Activated CD8-positive, alpha-beta T cell treated with anti-CD3 and anti-CD28 coated beads for 36 hours (primary cell): ENCODE measurements at places on chromosomes 5 and 9. TPM values are rescaled to one million over a fixed set of nuclear protein-coding genes. Genes with fewer than 3 reads are reported as not detected.

The CMBL gene
- 1.2 TPM for total RNA-seq

The ZNF879 gene
- total RNA-seq, result 2.6 TPM

The HSDL2 gene
- total RNA-seq, result 25.3 TPM

The CCL27 gene
- not detected for total RNA-seq

The PRKAA1 gene
- 35.2 TPM for total RNA-seq

The FSTL4 gene
- not detected for total RNA-seq

The MORN5 gene
- total RNA-seq, result not detected

The RNF208 gene
- total RNA-seq, result 10.4 TPM

The TMEM232 gene
- total RNA-seq, result 0.27 TPM

The KCNV2 gene
- total RNA-seq, result not detected

The MSH3 gene
- 23.0 TPM for total RNA-seq

The VAV2 gene
- total RNA-seq, result 5.4 TPM

The PKD2L2 gene
- not detected for total RNA-seq

The FST gene
- total RNA-seq, result 0.43 TPM

The TEX48 gene
- 0.65 TPM for total RNA-seq
